ENCODE measurements at places on chromosomes 3 and 15.

DNA sequence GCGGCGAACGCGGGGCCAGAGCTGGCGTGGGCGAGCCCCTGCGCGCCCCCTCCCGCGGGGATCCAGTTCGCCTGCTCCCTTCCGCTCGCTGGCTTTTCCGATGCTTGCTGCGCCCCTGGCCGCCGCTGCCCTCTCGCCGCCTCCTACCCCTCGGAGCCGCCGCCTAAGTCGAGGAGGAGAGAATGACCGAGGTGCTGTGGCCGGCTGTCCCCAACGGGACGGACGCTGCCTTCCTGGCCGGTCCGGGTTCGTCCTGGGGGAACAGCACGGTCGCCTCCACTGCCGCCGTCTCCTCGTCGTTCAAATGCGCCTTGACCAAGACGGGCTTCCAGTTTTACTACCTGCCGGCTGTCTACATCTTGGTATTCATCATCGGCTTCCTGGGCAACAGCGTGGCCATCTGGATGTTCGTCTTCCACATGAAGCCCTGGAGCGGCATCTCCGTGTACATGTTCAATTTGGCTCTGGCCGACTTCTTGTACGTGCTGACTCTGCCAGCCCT lies 721 bp downstream of the P2RY1 start:
- DNase-seq: no peak

DNA sequence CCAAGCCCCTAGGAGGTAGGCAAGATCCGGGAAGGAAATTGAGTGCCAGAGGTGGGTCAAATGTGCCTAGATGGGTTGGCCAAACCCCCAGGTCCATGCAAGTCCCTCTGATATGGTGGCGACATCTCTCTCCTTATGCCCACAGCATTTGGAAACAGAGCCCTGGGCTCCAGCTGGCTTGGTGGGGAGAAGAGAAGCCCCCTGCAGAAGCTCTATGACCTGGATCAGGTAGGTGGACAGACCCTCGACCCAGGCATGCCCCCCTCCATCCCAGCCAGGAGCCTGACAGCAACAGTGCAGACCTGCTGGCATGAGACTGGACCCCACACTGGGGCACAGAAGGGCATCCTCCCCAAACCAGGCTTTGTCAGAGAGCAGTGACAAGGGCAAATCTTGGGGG lies 12.2 kb downstream of the CHST13 start:
- no peak for DNase-seq

DNA sequence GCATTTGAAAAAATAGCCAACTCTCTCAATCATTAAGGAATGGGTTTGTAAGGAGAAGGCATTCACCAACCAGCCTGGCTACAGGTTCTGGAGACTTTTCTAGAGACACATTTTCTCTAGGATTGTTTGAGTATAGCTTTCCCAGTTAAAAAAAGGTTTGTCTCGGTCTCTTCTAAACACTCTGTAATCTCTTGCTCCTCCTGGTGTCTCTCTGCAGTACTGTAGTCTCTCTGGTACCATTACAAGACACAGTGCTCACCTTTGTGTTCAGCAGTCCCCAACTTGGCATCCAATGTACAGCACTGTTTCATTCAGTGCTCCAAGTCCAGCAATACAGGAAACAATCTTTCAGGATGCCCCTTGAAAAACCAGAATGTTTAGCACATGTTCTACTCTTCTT lies 534.4 kb downstream of the ZNF385D start:
- no peak for DNase-seq

DNA sequence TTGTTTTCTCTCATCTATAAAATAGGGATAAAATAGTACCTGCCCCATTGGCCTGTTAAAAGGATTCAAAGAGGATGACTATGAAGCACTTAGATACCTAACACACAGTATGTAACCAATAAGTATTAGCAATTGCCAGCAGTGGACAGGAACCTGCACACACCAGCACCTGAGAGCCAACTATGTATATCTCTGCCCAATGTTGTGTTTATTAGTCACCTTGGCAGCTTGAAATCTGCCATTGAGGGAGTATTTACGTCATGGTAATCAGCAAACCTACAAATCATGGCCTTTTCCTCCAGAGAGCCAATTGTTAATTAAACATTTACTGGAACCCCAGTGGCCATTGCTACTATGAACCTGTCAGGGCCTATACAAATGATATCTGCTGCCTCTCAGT lies 13.8 kb downstream of the LARS2 start:
- no peak for DNase-seq

GRCh38 chr3:172449466-172450149 lies 1.4 kb upstream of the GHSR start:
- no peak for DNase-seq

DNA sequence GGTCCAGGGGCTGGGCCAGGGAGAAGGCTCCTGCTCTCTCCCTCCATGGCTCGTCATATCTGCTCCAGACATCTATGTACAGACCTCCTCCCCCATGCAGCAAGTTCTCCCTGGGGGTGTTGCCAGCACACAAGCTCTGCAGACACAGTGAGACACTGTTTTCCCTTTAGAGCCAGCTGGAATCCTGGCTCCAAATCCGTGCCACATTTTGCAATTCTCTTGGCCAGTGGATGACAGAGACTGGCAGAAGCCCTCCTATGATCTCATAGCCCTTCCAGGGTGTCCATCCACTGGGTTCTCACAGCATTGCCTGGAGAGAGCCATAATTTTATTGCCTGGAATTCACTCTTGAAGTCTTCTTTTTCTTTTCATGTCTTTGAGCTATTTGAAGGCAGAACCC lies 203.9 kb downstream of the TLE3 start:
- peak; percentile 66 for DNase-seq

GRCh38 chr3:188187053-188187452 lies 33.1 kb downstream of the LPP start:
- no peak for DNase-seq

- DNase-seq: no peak
These were observed 12.4 kb downstream of the KLF13 start for GRCh38 chr15:31338879-31339557.
